ENCODE measurements at places on chromosomes 12 and 14.

DNA sequence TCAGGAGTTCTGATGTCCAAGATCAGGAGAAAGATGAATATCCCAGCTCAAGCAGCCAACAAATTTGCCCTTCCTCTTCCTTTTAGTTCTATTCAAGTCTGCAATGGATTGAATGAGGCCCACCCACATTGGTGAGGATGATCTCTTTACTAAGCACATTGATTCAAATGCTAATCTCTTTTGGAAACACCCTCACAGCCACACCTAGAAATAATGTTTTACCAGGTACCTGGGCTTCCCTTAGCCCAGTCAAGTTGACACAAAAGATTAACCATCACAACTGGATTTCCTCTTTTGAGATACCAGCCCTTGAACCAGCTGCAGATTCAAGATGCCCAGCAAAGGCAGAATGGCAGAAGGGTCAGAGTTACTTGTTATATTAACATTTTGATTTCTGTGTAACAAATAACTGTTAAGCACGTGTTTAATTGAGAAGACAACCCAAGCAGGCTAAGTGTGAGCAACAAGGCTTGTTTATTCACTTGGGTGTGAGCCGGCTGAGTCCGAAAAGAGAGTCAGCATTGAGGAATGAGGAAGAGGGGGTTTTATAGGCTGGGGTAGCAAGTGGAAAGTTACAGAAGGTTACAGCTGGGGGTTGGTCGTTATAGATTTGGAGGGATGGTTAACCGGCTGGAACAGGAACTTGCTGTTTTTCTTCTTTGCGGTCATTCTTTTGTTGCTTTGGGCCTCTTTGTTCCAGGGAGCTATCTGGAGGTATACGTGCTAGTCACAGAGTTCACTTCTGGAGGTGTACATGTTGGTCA, 180.3 kb downstream of the EMP1 start:
- no peak for DNase-seq

DNA sequence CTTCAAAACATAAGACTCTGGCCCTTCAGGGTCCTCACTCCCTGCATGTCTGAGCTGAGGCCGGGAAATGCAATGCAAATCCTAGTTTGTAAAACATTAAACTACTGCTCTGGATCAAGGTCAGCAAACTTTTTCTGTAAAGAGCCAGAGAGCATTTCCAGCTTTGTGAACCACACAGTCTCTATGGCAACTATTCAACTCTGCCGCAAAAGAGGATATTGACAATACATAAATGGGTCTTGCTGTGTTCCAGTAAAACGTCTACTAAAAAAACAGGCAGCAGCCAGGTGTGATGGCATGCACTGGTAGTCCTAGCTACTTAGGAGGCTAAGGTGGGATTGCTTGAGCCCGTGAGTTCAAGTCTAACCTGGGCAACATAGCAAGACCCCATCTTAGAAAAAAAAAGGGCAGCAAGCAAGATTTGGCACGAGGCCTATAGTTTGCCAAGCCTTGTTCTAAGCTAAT, 22.3 kb downstream of the DDX24 start:
- no peak for DNase-seq

GRCh38 chr14:71694591-71695530, 237.4 kb upstream of the RGS6 start:
- no peak for DNase-seq

DNA sequence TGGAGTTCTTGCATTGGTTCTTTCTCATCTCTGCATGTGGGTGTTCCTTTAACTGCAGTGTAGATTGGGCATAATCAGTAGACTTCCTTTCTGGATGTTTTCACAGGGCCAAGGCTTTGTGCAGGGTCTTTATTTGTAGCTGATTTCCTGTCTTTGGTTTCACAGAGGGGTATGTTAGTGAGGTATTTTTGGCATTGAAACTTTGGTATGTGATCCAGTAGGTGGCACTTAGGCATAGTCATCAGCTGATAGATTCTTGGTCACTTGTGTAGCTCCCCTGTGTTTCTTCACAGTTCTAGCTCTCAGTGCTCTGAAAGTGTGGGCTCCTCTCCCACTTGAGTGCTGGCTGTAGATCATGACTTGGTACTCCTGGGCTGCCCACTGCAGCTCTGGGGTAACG, 52.7 kb upstream of the LMO3 start:
- DNase-seq = no peak

- no peak for DNase-seq
Measured at GRCh38 chr12:94767956-94768355, 117.6 kb upstream of the TMCC3 start.

- DNase-seq = no peak
Measured at GRCh38 chr12:40144023-40144422, 38.1 kb upstream of the SLC2A13 start.

DNA sequence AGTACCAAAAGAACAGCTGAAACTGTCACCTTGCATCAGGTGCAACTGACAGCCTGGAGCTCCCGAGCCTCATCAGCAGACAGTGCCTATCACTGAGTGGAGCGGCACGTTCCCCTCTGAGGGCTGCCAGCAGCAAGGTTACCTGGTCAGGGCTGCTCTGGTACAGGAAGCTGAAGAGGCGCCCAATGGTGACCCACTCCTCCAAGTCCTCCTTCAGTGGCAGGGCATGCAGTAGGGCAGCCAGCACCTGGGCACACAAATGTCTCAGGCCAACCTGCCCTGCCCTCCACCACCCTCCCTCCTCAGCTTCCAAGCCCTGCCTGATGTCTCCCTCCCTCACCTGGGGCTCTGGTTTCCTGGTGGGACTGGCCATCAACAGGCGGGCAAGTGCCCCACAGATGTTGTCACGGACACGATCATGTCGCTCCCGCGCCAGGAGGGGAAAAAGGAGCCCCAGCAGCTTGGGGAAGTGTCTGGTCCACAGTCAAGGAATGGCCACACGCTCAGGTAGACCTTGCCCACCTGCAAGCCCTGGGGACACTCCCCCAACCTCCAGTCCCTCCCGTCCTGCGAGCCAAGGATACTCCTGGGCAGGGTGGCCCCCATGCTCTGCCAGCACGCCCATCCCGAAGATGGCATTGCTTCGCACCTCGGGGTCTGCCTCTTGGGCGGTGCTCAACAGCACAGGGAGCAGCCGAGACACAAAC, 7.1 kb downstream of the IPO4 start:
- no peak for DNase-seq

DNA sequence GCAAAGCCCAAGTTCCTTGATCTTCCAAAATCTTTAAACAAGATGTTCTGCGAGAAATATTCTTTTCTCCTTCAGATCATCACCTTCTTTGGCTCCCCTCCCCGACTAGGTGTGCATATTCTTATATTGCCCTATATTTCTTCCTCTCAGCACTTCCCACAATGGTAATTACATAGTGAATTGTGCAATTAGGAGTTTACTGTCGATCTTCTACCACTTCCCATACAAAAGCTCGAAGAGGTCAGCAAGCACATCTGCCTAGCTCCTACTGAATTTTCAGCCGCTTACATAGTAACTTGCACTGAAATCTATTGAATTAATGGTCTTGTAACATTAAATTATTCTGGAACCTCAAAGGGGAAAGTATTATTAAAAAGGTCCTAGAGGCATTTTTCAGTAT, 16.7 kb downstream of the OSBPL8 start:
- no peak for DNase-seq

DNA sequence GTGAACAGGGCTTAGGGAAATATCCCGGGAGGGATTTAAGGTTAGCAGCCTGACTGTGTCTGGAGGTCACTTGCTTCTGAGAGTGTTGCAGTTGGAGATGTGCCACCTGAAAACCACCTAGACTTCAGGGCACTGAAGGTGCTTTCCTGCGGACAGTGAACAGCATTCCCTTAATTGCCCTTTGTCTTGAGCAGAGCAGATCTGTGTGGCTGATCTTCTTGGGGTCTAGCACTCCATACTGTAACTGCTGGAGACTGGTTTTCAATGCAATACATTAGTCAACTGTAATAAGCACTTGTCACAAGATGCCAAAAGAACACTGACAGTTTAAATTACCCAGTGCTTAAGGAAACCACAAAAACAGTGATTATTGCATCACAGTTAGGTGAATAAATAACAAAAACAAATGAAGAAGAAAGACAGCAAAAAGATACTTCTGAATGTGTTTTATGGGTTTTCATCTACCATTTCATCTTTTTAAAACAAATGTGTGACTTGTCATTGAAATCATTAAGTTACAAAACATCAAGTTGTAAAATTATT, 111.8 kb downstream of the PRIMA1 start:
- no peak for DNase-seq

DNA sequence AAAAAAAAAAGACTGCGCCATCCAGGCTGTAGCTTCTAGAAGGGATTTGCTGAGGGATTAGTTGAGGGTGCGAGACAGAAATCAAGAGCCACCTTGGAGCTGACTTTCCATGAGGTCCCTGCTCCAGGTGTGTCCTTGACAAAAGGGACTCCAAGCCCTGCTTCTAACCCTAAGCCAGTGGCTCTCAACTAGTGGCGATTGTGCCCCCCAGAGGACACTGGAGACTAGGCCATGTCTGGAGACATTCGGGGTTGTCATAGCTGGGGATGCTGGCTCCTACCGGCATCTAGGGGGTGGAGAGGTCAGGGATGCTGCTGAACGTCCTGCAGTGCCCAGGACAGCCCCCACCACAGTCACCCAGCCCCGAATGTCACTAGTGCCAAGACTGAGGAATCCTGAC, 40.6 kb downstream of the SPRING1 start:
- no peak for DNase-seq

DNA sequence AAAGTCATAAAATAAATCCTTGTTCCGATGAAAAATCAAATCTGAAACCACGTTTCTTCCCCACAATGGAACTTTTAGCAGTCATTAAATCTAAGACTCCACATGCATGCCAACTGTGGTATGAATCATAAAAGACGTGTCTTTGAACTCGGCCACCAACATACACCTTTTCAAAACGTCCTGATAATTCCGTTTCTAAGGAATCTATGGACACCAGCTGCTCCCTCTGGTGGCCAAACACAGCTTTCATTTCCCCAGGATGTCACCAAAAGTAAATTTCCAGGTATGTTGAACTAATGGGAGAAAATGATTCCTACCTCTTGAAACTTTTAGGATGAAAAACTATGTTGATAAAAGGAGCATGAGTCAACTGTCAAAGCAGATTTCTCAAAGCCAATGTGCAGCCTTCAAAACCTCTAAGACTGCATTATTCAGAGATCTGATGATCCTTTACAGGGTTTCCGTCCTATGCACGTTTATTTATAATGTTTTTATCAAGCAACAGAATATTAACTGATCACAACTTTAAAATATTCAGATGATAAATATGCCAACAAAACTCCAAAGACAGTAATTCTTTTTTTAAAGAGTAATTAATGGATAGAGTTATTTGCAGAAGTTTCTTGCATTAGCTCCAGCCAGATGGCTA, 96.2 kb downstream of the CIT start:
- DNase-seq = no peak

- DNase-seq = no peak
Measured at GRCh38 chr12:126233625-126234024, 1168.4 kb downstream of the AACS start.

DNA sequence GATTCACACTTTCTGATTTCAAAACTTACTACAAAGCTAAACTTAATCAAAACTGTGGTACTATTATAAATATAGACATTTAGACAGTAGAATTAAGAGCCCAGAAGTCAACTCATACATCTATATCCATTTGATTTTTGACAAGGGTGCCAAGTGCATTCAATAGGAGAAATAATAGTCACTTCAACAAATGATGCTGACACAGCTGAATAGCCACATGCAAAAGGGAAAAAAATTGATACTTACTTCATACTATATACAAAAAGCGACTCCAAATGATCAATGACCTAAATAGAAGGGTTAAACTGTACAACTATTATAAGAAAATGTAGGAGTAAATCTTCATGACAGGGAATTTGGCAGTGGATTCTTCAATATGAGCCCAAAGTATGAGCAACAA, 40.7 kb upstream of the SYT10 start:
- no peak for DNase-seq

DNA sequence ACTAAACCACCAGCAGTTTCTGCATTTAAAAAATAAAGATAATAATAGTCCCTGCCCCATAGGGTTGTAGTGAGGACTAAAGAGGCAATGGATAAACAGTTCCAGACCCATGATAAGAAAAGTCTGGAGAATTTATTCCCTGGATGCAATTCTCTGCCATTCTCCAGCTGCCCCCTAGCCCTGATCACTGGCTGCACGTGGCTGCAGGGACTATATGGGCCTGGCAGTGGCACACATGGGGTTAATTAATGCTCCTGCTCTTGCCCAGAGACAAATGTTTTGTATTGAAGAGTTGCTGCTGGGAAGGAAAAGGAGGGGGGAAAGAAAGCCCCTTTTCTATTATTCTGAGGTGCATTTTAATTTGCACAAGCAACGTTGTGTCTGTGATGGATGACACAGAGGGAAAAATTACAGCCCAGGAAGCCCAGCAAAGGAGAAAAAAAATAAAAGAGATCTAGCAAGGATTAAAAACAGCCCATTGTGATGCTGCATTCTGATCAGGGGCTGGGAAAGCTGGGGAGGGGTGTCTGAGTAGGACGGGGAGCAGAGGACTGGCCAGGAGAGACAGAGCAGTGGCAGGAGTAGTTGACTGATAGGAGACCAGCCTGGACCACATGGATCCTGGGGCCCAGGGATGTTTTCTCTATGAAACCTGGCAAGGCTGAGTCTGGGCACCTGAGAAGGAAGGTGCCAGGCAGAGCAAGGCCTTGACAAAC, 149.3 kb downstream of the ESRRB start:
- DNase-seq = no peak

DNA sequence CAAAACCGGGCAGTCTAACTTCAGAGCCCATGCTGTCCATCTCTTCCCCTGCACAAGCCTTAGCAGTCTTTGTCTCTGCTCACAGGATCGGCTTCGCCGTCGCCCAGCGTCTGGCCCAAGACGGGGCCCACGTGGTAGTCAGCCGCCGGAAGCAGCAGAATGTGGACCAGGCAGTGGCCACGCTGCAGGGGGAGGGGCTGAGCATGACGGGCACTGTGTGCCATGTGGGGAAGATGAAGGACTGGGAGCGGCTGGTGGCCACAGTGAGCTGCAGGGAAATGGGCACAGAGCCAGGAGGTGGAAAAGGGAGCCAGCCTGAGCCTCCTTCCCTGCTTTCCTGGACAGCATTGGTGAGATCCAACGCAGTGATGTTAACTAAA, 14.2 kb upstream of the CARMIL3 start:
- no peak for DNase-seq

GRCh38 chr14:81412779-81413178, 12.7 kb upstream of the STON2 start:
- no peak for DNase-seq

GRCh38 chr12:41327096-41327895, 139.2 kb downstream of the PDZRN4 start:
- no peak for DNase-seq

- DNase-seq = peak; percentile 46
Measured at GRCh38 chr12:14417715-14418114, 52.2 kb downstream of the ATF7IP start.

- DNase-seq = no peak
Measured at GRCh38 chr14:97253756-97254155, 456.6 kb downstream of the VRK1 start.

DNA sequence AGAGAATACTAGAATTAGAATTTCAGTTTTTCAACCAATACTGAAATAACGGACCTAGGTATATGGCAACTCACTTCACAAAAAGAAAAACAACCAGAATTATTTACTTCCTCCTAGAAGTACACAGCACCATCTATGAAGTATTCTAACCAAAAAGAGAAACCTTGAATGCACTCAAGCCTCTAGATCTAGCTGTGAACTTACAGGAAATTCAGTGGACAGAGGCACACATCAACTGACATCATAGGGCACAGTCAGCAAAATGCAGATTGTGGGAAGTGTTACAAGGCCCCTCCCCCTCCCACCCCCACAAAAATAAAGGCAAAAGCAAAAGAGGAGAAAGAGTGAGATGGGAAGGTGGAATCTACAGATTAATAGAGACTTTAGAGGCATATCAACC, 102.4 kb downstream of the TMTC1 start:
- DNase-seq = no peak

- peak; percentile 30 for DNase-seq
Measured at GRCh38 chr14:101022121-101022520, 118.6 kb upstream of the RTL1 start.
